ENCODE measurements at places on chromosomes 7 and 10.

DNA sequence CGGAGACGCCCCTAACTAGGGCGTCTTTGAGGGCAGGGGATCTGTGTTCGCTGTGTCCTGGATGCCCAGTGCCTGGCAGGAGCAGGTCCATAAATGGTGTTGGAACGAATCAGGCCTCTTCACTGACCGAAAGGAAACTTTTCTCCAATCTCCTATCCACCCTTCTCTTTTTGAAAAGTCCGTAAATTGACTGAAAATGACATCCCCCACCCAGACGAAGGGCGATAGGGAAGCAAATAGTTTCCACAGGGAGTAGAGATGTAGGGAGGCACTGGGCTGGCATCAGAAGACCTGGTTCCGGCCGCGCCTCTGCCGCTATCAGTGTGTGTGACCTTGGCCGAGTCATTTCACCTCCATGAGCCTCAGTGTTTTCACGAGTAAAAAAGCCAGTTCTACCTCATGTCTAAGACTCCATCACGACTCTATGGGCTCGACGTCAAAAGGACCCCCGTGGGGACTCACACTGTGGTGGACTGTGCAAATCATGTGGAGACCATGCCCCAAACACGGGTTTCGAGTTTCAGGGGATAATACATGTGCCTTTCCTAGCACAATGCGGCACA is 497 bp upstream of the RAB11FIP2 start:
- DNase-seq = no peak

- DNase-seq = peak; percentile 76
Observed at GRCh38 chr10:86225103-86225782, 141.4 kb downstream of the GRID1 start.

DNA sequence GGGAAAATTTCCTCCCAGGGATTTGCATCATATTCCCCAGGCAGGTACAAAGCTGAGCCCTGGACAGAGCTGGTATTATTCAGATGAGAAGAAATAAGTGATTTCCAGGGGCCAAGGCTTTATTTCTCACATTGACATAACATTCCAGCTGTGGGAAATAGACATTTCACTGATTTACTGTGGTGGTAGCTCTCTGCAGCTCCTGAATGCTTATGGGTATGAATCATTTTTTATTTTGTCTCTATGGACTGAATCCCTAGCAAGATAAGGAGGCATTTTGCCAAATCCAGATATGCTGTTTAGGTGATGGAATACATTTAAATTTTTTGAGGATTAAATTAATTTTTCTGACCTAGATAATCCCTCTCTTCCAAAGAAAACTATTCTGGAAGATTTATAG is 97.9 kb downstream of the MTPN start:
- no peak for DNase-seq

DNA sequence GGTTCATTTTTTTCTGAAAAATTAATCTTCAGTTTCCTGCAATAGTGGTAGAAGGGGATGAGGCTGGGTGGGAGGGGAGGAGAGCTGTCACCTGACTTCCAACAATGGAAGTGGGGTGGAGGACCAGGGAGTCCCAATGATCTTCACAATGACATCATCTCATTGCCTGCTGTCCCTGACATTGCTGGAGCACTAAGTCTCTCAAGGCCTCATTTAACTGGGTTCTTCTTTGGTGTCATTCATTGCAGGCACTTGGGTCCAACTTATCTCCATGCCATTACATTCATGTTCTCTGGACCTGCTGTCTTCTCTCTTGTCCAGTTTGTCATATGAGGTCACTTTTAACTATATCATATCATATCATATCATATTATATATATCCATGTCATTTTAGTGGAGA is 34.4 kb downstream of the PRTFDC1 start:
- no peak for DNase-seq

- no peak for DNase-seq
Observed at GRCh38 chr7:99050971-99051370, 92.9 kb downstream of the SMURF1 start.

GRCh38 chr7:100406767-100407166 is 21.7 kb downstream of the ZCWPW1 start:
- no peak for DNase-seq

DNA sequence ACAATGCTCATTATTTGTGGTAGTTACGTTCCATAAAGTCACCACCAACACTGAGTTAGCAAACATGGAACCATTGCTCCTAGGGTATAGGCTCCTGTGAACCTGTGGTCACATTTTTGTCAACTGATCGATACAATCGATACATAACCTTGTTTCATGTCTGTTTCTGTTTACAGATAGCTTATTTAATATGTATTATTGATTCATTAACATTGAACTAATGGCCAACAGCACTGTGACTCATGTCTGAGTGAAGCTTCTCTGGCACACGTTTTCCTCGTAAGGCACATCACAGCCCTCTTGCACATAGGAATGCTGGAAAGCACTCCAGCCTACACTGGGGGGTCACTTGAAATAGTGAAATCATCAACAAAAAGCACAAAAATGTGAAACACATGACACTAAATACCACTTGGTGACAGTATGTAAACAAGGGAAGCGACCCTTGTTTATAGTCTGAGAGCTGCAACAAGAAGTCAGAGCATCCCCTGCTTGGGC is 27.0 kb downstream of the GHRHR start:
- DNase-seq = no peak

DNA sequence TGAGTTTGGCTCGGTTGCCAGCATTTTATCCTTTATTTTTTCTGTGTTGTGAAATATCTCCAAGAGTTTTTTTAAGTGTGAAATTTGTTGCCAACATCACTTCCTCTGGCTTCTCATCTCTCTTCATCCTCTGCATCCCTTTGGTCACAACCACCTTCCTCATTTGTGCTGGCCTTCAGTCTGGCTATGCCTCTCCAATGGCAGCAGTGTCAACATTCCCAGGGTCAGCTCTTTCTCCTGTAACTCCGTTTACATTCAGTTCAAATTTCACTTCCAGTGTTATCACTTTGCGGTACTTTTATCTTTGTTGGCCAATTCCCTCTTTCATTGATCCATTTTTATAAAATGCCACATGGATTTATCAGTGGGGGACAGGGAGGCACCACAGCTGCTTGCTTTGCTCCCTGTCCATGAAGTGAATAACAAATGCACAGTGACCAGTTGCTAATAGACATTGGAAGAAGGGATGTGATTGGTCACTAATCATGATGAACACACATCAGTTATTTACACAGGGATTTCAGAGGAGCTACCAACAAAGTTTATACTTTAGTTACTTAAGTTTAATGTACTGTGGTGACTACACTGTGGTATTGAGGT is 311.4 kb upstream of the LRGUK start:
- no peak for DNase-seq

DNA sequence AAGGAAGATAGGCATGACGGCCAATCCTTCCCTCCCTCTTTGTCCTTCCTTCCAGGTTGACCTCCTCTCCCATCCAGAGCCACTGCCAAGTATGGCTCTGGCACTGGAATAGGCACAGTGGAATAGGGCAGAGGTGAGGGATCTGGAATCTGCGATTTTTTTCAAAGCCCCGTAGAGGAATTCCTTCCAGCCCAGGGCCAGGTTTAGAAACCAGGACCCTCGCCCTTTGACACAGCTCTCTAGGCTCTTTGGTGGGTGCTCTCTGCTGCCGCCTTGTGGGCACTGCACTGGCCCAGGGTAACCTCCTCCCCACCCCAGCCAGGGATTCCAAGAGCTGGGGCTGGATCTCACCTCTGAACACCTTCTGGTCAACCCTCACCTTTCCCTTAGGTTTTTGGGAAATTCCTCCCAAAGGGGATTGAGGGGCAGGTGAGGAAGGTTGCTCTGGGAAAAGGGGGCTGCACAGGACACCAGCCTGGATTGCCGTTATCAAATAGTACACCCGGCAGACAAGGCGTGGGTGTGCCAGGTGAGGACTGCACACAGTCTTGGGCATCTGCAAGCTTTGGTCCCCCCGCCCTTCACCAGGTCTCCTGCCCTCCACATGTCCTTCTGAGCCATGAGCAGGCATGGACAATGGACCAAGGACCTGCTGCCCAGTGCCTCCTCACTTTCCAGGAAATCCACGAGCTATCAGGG is 22.8 kb downstream of the C10orf105 start:
- DNase-seq = peak; percentile 47

- DNase-seq = no peak
Observed at GRCh38 chr10:125846894-125847293, 23.5 kb downstream of the BCCIP start.

- no peak for DNase-seq
Observed at GRCh38 chr7:26624431-26624830, 240.0 kb downstream of the SKAP2 start.

DNA sequence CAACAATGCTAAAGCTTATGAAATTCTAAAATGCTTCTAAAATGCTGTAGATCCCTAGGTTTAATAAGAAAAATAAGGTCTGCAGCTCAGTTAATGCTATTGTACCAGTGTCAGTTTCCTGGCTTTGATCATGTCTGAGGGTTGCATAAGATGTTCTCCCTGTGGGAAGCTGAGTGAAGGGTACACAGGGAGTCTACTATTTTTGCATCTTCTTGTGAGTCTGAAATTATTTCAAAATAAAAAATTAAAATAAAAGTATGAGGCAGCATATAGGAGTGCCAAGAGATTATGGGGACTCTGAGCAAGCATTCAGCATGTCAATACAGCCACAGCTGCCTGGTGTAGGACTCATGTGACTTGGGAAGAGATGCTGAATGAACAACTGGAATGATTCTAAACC is 14.7 kb downstream of the CHST15 start:
- no peak for DNase-seq

- no peak for DNase-seq
Observed at GRCh38 chr10:131145756-131146155, 165.8 kb downstream of the TCERG1L start.

- DNase-seq = no peak
Observed at GRCh38 chr7:112571852-112572607, 91.2 kb downstream of the LSMEM1 start.

- DNase-seq = no peak
Observed at GRCh38 chr7:47327698-47328391, 254.1 kb downstream of the TNS3 start.

DNA sequence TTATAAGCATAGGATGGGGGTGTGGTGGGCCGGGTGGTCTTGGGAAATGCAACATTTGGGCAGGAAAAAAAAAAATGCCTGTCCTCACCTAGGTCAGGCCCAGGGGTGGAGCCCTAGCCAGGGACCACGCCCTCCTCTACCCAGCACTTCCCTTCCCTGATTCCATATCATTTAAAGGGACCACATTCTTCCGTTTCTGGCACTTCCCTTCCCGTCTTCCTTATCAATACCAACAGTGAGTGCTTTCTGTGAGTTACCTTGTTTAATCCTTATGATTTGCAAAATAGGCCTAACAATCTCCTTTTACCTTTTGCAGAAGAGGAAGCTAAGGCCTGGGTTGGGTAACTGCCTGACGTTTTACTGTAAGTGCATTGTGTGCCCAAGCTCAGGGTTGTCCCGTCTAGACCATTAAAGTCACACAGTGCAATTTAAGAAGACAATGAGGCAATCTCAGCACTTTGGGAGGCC is 16.7 kb upstream of the C10orf95 start:
- no peak for DNase-seq

GRCh38 chr10:42177077-42177792 is 461.1 kb downstream of the ZNF33B start:
- DNase-seq = peak; percentile 10

- DNase-seq = no peak
Observed at GRCh38 chr7:157692460-157693011, 355.7 kb downstream of the DNAJB6 start.

DNA sequence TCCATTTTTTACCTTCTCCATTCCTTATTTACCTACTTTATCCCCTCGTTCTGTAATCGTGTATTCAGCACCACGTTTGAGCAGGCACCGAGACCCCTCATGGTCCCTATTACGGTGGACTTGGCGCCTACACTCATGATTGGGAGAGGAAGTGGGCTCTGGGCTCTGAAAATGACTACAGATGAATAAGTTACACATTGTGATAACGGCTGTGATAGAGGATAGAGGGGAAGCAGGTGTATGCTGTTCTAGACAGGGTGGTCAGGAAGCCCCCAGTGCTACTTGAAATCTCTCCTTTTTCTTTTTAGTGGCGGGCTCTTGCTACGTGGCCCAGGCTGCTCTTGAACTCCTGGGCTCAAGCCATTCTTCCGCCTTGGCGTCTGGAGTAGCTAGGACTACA is 59.8 kb downstream of the CAMK1D start:
- no peak for DNase-seq

GRCh38 chr7:159095979-159096411 is 48.7 kb downstream of the VIPR2 start:
- DNase-seq = no peak

GRCh38 chr7:27793780-27794179 is 53.8 kb downstream of the TAX1BP1 start:
- DNase-seq = no peak

- no peak for DNase-seq
Observed at GRCh38 chr10:100830728-100831111, 82.0 kb upstream of the SLF2 start.

DNA sequence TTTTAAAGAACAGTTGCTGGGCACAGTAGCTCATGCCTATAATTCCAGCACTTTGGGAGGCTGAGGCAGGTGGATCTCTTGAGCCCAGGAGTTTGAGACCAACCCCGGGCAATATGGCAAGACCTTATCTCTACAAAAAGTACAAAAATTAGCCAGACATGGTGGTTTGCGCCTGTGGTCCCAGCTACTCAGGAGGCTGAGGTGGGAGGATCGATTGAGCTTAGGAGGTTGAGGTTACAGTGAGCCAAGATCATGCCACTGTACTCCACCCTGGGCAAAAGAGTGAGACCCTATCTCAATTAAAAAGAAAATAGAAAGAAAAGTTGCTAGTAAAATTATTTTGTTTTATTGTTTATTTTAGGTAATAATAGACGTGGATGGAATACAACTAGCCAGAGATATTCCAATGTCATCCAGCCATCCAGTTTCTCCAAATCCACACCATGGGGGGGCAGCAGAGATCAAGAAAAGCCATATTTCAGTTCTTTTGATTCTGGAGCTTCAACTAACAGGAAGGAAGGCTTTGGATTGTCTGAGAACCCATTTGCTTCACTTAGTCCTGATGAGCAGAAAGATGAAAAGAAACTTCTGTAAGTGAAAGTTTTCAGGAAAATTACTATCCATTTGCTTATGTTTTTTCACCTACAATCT is 3.0 kb downstream of the NUP42 start:
- DNase-seq = peak; percentile 43

DNA sequence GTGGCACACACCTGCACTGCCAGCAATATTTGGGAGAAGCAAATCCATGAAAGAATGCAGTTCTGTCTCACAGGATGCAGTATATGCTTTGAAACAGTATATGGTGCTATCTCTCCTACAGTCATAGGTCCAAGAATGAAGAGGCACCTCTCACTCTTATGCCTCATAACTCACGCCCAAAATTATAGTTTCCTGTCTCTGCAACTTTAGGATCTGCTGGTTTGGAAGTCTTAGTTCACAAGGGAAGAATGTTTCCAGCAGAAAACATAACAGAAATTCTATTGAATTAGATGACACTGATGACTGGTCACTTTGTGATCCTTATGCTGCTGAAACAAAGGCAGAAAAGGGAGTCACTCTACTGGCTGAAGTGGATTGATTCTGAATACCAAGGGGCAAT is 5.7 kb downstream of the C10orf67 start:
- no peak for DNase-seq

Data from common myeloid progenitor, CD34-positive (primary cell).